ENCODE measurements at places on chromosomes 3 and 15.

DNA sequence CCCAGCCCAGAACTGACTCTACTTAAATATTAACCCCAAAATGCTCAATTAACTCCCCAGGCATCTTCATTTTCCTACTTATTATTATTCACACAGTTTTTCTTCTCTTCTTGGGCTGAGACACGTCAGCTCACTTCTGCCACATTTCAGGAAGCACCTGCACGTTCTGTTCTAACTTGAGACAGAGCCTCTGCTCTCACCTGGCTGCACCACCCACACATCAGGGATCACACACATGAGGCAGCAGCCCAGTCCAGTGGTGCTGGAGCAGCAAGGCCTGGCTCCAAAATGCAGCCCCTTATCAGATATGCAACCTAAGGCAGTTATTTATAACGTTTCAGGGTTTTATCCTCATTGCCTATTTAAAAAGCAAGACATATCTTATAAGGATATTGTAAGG lies 127.5 kb downstream of the OSBPL10 start:
- DNase-seq, result no peak

- no peak for DNase-seq
These were observed 14.5 kb downstream of the TIPARP start for GRCh38 chr3:156688632-156689452.

DNA sequence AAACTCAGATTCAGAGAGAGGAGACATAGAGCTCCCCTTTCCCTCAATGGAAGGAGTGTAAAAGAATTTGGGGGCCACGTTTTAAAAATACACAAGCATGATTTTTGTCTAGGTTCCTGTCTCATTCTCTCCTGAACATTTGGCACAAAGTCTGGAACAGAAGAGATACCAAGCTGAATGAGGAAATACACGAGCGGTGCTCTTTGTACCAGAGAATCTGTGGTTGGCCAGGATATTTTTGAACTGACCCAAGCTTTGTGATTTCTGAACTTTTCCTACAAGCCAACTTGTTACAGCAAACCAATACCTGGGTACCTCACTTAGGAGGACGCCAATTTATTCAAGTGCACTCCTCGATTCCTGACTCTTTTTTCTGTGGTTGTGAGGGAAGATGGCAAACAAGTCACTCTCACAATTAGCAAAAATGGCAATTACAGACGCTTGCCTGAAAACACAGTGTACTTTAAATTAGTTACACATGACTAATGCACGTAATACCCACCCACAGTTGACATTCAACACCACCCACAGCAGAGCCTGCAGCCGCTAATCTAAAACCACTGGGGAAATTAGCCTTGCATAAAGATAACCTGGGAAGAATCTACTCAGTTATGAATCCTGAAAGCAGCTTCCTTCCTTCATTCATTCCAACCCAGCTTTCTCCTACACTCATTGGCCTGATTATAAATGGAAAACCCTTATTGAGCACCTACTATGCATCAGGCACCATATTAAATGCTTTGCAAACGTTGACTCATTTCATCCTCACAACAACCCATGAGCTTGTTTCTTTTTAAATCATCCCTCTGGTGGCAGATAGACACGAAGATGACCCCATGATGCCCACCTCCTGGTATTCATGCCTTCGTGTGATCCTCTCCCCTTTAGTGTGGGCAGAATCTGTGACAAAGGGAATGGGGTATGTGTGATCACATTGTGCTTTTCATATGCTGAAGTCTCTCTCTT lies 293.5 kb downstream of the KBTBD8 start:
- no peak for DNase-seq

- no peak for DNase-seq
These were observed 63.9 kb upstream of the OSTN start for GRCh38 chr3:191135175-191135574.

GRCh38 chr3:4689021-4689420 lies 195.9 kb downstream of the ITPR1 start:
- no peak for DNase-seq

DNA sequence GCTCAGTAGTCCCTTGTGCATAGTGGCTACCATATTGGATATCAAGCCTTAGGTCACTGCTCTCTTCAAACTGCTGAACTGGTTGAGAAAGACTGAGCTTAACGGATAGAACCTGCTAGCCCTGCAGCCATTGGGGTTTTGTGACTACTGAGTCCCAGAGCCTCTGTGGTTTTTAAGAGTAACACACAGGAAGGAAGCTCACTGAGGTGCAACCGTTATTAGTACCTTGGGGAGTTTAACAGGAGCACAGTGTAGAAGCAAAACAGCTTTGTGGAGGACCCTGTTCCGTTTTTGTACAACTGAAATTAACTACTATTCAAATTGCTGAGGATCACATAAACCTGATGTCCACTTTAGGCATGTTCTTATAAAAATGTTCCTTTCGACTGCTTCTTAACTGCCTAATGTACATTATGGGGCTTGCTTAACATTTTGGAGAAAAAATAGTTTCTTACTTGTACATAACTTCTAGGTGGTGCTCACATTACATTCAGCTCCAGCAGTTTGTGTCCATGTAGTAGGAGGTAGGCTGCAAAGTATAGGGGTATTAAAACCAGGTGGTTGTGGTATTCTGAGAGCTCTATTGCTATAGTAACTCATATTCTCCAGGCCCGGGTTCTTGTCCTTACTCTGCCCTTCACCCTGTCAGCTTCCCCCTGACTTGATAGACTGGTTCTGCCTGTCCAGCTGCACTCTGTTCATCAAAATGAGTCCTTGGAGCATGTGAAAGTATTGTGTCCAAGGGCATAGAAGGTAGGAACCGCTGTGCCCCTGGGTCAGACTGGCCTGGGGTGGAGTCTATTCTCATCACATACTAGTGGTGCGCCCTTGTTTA lies 17.3 kb downstream of the PXK start:
- DNase-seq, result no peak

DNA sequence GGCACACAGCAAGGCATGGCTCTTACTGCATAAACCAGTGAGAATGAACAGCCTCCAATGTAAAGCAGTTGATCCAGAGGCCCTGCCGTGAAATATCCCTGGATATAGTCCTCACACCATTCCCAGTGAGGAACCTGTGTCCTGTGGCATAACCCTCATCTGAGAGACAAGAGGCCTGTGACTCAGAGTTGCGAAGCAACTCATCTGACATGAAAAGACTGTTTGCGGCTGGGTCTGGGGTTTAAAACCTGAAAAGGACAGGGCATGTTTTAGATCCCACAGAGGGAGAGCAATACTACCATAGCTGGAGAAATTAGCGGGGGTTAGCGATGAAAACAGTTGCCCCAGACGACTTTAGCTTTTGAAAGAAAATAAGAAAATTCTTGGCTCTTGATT lies 165.3 kb upstream of the BHLHE40 start:
- DNase-seq, result no peak

- DNase-seq, result no peak
These were observed 316.2 kb upstream of the THRB start for GRCh38 chr3:24810881-24811280.

DNA sequence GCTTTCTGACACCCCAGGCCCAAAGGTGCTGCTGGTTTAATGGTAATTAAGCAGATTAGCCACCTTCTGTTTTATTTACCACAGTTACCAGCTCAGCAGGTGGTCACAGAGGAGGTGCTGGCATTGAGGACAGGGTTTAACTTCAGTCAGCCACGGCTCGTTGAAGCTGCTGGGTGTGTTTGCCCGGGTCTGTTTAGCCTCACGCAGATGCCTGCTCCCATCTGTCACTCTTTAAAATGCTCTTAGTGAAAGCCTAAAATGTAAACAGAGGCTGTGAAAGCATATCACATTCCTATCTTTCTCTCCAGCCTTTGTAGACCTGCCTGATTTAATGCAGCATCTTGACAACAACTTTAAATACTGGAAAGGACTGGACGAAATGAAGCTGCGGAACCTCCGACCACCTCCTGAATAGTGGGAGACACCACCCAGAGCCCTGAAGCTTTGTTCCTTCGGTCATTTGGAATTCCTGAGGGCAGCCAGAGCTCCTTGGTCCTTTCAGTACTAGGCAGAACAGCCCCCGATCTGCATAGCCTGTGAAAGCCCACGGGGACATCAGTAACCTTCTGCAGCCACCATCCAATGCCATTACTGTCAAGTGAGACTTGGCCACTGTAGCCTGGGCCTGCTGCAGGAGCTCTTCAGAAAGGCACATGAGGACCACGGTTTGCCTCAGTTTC lies 156.0 kb downstream of the PDE8A start:
- DNase-seq, result no peak

DNA sequence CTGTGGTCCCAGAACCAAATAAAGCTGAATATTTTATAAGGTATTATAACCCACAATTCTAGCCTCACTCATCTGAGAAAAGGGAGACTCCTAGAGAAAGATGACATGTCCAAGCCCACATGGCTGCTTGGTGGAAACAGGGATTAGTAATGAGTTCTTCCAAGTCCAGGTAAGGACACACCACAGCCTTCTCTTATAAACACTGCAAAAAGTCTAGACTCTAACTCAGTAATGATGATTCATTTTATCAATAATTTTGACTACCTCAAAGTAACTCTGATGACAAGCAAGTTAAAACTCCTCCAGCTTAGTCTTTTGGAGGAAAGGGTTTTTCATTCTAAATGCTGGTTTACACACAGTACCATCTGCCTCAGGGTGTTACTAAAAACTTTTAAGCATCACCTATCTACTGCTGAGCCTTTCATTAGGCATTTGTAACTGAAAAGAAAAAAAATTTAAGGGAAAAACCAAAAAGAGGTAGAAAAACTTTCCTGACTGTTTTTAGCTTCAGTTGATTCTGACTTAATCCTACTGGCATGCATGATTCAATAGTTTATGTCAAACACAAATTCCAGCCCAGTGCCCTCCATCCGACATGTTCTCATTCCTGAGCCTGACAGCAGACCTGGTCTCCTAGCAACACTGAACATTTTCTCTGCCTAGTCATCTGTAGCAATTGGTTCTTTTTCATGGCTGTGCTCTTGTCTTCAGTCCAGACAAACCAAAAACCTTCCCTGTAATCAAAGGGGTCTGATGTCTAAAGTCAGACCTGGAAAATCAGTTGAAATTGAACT lies 43.9 kb downstream of the P3H2 start:
- no peak for DNase-seq

- peak; percentile 30 for DNase-seq
These were observed 123.4 kb downstream of the ATP10A start for GRCh38 chr15:25739687-25740121.

DNA sequence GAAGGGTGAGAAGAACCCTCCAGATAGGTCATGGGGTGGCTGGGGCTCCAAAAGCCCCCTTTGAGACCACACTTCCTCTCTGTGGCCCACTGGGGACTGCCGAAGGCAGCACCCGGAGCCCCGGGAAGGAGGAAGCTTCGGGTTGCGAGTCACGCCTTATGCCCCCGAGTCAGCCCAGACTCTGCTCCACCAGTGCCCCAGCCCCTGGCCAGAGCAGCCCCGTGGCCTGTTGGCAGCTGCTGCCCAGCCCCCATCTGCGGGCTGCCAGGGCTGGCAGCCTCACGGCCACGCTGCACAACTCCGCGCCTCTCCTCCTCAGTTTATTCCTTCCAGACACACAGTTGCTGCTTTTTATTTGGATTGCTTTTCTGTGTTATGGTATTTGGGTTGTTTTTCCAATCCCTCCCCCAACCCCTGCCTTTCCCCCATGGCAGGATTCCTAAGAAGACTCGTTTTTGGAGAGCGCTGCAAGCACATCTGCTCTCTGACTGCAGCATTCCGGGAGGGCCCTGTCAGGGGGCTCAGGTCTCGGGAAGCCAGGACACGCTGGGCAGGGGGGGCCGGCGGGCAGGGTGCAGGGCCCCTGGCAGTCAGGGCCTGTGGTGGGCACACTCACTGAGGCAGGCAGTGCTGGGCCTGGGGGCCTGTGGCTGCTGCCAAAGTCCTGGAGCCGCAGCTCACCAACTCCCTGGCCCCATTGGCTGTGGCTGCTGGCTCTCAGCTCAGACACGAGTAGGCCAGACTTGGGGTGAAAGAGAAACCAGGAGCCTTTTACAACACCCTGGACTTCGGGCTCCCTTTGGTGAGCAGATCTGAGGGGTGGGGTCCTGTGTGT lies 20.2 kb downstream of the MAGEF1 start:
- DNase-seq, result no peak

DNA sequence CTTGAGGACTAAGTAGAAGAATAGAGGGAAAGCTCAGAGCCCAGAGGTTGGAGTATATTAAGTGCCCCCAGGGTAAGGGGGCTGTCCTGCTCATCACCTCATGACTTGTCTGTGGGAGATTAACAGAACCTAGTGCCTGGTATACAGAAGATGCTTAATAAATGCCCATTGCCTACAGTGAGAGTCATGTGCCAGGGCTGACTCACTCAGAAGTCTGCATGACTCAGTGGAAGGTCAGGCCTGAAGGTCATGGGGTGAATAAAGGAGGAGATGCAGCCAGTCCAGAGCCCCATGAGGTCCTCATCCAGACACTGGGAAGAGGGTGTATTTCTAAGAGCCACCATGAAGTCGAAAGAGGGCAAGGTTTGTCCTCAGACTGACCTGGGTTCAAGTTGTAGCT lies 62.5 kb upstream of the TLE3 start:
- DNase-seq, result no peak

- no peak for DNase-seq
These were observed 35.8 kb upstream of the PLOD2 start for GRCh38 chr3:146196789-146197188.

- no peak for DNase-seq
These were observed 25.5 kb downstream of the CD276 start for GRCh38 chr15:73709686-73710085.

DNA sequence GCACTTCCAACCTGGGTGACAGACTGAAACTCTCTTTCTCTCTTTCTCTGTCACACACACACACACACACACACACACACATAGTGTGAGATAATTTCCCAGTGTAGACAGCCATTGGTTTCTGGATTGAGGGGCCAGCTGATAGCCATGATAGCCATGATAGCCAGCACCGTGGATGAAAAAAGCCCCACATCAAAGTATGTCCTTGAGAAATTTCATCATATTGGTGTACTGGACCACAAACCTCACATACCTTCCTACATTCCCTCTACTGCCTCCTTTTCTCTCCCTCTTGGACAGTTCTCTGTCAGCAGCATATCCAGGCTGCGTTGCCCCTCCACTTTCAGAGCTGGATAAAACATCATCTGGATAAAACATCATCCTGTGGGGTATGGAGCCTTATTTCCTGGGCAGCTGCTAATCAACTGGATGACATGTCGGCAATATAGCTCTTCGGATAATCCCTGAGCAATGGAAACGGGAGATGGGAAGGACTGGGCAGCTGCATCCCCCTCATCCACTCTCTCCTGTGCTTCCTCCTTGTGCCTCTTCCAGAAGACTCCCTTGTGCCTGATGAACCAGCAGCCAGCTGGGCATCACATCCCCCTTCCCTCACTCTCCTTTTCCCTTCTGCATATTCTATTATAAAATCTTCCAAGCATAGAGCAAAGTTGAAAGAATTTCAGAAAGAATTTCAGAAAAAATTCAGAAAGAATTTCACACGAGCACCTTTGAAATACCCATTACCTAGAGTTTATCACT lies 39.3 kb downstream of the GRK7 start:
- DNase-seq, result no peak

- DNase-seq, result peak; percentile 95
These were observed 11.9 kb downstream of the RASA2 start for GRCh38 chr3:141498598-141499223.

DNA sequence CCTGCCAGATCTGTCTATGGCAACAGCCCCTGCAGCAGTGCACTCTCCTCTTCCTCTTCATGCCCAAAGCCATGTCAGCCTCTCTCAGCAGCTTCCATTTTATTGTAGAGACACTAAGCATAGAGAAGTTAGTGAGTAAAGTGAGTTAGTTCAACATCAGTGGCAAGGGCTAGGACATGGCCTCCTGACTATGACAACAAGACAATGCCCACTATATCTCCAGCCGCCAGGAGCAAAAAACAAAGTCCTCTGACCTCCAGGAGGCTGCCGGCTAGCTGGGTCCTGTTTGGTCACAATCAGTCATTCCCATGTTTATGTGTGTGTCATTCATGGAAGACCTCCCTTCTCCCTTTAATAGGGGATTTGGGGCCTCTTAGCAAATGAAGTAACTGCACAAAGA lies 14.9 kb downstream of the NR1I2 start:
- DNase-seq, result no peak
